ENCODE measurements at places on chromosomes 16 and 17.

GRCh38 chr17:75820094-75821080, 23.8 kb downstream of the UNC13D start:
- no peak for DNase-seq

DNA sequence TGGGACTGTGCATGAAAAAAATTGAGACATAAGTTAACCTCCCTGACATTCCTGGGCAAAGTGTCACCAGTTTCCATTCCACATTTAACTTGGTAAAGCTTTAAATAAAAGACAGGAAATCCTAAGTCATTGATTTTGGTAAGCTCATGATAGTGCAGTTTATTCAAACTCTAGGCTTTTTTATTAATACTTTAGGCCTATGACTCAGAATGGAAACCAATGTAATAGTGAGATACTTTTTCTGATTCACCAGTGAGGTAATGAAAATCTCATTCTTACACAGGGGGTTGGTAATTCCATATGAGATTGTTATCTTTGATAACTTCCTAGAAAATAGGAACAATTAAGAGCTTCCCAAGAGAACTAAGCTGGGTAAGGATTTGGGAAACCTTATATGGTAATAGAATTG, 91.1 kb downstream of the NLK start:
- no peak for DNase-seq

- no peak for DNase-seq
Observed at GRCh38 chr17:4599505-4600281, 15.4 kb downstream of the SMTNL2 start.

DNA sequence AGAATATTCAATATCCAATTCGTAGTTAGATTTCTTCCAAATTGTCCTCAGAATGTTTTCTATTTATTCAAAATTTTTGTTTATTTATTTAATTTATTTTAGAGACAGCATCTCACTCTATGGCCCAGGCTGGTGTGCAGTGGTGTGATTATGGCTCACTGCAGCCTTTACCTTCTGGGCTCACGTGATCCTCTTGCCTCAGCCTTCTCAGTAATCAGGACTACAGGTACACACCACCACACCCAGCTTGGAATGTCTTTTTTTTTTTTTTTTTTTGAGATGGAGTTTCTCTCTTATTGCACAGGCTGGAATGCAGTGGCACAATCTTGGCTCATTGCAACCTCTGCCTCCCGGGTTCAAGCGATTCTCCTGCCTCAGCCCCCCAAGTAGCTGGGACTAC, 3.5 kb upstream of the DRG2 start:
- DNase-seq, result no peak

GRCh38 chr16:57394444-57394843, 10.1 kb upstream of the CCL17 start:
- no peak for DNase-seq

- DNase-seq, result no peak
Observed at GRCh38 chr16:1488054-1488601, 616 bp downstream of the PTX4 start.

DNA sequence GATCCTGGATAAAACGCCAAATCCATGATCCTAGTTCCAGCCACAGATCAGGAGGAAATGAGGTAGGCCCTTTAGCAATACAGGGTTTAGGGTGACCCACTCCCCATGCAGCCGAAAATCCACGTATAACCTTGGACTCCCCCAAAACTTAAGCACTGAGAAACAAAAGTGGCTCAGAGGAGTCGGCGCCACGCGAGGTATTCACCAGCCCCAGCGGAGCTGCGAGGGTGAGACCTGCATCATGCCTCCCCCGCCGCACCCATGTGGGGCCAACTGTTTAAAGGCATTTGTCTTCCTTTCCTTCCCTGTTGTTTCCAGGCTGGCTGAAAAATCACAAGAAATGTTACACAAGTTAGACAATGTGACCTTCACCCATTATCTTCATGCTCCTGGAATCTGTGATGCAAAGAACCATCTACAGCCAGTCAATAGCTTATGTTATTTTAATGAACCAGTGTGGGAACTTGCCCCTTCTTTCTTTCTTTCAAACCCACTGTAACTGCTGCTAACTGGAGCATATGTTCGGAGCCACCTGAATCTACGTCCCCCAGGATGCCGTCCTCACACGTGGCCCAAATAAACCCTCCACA, 98.2 kb upstream of the METRNL start:
- no peak for DNase-seq

DNA sequence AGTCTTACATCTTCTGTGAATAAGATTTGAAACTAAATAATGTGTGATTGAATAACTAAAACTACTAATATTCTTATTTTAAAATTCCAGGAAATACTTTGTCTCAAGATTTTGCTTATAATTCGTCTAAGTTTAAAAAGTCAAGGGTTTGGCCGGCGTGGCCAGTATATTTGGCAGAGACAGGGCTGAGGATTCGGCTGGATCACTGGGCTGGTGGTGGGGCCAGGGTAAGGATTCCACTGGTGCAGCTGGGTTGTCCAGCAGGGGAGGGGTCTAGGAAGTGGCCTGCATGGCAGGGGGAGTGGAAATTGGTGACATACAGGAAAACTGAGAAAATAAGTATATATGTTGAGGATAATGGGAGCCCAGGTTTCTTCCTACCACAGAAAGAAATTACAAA, 75.7 kb downstream of the MYO1D start:
- DNase-seq, result no peak

- DNase-seq, result no peak
Observed at GRCh38 chr16:283033-283805, at the start of gene PDIA2. Gene PDIA2 (plus strand): TSS chr16:283164. CDS start chr16:283170, 6 bp downstream.

DNA sequence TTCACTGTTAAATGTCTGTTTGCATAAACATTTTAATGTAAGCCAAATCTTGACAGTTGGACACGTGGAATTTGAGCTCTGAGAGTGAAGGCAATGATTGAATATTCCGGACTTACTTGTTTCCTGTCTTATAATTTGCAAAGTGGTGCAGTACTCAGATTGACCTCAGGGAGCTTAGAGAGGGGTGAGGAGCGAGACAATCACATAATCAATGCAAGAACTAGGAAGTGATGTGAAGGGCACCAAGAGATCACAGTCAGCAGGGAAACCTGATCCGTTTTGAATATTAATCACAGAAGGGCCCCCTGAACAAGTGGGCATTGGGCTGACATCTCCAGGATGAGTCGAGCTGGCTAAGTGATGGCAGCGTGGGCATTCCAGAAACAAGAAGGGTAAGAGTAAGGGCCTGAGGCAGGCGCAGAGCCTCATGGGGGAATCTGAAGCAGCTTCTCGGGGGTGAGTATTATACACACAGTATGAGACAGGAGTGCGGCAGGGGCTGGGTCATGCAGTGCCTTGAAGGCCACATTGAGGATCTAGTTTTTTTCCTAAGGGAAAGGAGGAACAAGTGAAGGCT, 26.1 kb downstream of the TEX2 start:
- DNase-seq, result no peak

DNA sequence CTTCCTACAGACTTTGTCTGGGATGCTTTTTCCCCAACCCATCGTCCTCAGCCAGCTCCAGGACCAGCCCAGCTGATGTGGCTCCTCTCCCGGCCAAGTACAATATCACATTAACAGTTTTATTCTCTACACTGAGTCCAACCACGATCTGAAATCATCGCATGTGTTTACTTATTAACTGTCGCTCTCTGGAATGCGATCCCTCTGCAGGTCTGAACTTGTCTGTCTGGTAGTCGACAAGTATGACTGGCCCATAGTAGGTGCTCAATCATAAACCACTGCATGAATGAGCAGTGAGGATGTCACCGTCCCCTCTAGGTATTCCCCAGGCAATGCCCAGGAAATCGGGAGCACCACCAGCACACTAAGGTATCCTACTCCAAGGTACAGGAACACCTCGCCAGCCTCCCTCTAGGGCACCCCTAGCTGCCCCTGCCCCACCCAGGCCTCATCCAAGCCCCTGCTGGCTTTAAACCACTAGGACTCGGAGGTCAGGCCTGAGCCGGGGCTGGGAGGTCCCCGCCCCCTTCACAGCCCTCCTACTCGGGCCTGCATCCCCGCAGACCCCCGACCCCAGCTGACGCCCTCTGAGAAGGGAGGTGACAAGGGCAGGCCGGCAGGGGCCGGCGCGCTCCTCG, 27.7 kb downstream of the RTN4RL1 start:
- DNase-seq, result no peak

DNA sequence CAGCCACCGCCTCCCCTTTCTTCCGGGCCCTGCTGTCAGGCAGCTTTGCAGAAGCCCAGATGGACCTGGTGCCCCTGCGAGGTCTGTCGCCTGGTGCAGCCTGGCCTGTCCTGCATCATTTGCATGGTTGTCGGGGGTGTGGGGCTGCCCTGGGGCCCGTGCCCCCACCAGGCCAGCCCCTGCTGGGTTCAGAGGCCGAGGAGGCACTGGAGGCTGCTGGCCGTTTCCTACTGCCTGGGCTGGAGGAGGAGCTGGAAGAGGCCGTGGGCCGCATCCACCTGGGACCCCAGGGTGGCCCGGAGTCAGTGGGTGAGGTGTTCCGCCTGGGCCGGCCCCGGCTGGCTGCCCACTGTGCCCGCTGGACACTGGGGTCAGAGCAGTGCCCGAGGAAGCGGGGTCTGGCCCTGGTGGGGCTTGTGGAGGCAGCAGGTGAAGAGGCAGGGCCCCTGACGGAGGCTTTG, 5.5 kb upstream of the TGFB1I1 start:
- DNase-seq, result no peak

DNA sequence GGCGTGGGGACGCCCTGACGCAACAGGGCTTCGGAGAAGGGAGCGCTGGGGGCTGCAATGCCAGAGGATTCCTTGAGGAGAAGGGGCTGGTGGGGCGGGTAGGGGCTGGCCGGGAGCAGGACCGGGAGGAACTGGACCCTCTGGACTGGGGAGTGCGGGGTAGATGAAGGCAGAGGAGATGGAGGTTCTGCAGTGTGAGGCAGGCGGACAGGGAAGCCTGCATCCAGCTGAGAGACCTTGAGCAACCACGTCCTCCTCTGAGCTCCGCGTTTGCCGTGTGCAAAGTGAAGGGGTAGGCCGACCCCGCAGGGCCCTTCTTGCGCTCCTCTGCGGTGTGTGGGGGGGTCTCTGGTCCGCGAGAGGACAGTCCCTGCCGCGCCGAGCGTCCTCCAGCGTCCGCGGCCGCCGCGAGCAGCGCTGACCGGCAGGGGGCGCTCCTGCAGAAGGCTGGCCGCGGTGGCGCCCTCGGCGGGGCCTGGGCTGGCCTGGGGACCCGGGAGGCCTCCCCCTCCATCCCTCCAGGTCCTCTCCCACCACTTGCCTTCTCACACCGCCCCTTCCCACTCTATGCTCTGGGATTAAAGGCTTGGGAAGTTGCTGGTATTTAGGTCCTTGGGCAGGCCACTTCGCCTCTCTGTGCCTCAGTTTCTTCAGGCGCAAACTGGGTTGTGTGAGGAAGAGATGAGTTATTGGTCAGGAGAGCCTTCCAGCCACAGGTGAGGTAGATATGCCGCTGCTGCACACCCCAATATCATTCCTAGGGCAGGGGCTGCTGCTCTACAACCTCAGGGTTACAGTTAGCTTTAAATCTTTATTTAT, 9.6 kb upstream of the WNT9B start:
- no peak for DNase-seq

All from AG04450 (cell line).